ENCODE measurements at places on chromosomes 12 and 14.

GRCh38 chr14:74618078-74618952 lies 6.3 kb upstream of the LTBP2 start:
- DNase-seq = no peak

DNA sequence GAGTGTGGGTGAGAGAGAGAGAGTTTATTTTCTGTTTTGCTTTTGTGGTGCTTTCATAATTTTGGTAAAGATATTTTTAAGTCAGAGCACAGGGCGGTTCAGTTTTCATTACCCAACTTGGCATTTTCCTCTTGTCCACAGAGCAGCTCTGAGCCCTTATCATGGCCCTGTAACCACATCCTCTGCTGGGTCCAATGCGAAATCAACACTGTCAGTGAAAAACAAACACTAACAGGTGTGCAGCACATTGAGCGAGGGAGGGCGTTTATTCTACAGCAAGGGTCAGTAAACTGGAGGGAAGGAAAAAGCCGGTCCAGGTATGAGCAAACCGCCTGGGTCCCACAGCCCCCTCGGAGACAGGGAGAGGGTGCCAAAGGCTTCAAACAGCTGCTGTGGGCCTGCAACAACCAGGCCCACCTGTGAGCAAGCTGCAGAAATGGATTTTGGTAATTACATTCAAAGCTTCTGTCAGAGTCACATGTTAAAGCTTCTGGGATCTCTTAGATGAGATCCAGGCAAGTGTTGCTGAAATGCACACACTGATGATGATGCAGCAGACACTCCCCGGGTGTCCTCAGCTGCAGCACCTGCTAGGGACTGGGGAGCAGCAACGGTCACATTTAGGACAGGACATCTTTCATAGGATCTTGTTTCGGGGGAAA lies 132.7 kb upstream of the DYRK2 start:
- no peak for DNase-seq

DNA sequence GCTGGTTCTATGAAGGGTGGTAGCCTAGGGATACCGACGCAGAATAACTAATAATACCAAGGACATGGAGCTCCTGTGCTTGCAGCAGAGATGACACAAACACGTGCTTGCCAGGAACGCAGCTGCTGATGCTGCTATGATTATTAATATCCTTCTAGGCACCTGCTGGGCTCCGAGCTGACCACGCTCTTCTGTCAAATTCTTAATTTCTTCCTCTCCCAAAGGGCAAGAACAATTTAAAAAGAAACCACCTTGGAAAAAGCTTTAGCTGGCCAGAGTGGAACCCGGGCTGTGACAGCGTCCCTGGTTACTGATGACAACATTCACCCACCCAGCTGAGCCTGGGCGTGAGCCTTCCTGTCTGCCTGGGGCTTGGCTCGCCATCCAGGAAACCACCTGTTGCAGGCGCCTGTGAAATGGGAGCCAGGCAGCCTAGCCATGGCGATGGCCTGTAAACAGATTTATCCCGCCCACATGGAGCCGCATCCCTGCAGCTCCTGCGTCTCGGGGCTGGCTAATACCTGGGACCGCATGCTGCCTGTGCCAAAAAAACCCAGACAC lies 28.8 kb downstream of the CLMN start:
- DNase-seq = no peak

GRCh38 chr14:72751276-72752033 lies 142.4 kb downstream of the DPF3 start:
- no peak for DNase-seq

- no peak for DNase-seq
These were observed 15.9 kb downstream of the DYNC1H1 start for GRCh38 chr14:101980251-101980650.

DNA sequence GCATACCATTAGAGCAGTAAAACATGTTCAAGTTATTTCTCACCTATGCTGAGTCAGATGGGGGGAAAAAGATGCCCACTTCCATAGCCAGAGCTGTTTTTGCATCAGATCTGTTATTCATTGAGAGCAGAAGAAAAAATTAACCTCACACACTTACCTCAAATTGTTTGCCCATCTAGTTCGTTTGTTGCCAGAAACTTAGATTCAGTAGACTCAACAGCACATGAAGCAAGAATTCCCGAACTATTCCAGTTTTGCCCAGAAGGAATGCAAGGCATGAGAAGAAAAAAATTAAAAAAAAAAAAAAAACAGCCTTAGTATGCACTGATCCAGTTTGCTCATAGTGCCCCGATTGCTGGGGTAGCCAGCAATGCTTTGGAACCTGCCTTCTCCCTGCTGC lies 12.4 kb upstream of the DPF3 start:
- no peak for DNase-seq

DNA sequence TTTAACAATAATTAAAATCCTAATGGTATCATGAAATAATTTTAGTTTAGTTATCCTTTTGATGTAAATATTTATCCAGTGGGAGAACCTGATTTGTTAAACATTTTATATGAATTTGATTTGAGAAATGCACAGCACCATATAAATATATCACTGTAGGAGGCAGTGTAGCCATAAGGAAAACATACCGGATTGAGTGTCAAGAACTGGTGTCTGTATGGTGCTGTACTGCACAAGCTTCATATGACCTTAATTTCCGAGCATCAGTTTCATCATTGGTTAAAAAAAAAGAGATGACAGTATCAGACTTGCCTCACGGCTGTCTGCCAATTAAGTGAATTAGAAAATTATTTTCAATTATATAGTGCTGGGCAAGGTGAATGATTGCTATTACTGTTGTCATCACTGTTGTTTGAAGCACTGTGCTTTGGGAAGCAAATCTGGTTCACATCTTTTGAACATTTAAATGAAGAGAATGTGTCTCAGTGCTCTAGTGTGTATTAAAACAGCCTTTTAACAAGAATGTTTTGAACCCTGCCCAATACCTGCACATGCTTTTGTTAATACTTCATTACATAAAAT lies 72.1 kb downstream of the TMTC2 start:
- no peak for DNase-seq

- no peak for DNase-seq
These were observed 141.6 kb downstream of the KICS2 start for GRCh38 chr12:64080319-64081007.

DNA sequence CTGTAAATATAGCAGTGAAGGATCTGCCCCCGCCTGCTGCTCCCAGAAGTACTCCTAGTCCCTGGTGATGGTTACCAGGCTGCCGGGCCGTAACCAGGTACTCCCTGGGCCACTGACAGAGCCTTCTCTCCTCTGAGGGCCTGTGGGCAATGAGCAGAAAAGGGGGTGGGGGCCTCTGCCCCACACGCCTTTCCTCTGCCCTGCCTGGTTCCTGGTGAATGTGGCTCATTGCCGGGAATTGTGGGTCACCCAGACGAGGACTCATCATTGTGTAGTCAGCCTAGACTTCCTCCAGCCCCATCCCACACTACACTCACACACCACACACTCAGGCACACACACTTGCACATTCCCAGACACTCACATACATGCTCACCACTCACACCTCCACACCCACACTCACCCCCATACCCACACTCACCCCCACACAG lies 35.7 kb upstream of the ACTN1 start:
- no peak for DNase-seq

DNA sequence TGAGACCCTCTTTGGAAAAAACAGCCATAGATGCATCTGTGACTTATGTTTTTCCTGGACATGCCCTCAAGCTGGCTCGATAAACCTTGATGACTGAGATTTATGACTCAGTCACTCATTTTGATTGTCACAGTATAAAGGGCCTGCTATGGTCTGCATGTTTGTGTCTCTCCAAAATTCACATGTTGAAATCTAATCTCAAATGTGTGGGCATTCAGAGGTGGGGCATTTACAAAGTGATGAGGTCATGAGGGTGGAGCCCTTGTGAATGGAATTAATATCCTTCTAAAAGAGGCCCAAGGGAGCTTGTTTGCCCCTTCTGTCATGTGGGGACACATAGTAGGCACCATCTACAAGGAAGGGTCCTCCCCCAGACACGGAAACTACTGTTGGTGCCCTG lies 372.9 kb downstream of the APAF1 start:
- DNase-seq = no peak

GRCh38 chr14:93723001-93723400 lies 65.3 kb downstream of the PRIMA1 start:
- DNase-seq = no peak

DNA sequence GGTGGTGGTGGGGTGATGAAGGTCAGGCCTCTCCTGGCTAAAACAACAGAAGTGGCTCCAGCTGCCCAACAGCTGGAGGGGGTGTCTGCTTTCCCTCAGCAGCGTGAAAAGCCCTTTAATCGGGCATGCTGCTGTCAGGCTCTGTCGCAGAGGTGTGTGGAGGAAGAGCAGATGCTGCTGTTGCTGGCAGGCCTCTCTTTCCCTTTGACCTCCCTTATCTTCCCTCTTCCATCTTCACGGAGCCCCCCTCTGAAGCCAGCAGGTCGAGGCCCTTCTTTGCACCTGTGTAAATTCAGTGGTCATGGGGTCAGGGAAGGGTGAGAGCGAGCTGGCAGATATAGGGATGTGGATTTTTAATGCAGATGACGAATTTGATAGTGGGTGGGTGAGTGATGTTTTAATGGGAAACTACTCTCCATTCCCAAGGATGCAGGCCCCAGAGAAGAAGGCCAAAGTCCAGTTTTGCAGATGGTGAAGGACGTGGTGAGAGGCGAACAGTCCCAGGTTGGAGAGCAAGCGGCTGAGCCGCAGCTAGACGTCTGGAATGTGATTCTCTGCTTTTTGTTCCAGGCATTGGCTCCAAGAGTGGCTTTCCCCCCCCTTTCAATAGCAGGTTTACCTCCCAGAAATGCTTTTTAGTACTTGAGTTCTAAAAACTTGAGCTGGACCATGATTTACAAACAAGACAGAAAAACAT lies 64.0 kb downstream of the SMOC1 start:
- DNase-seq = no peak

GRCh38 chr14:90511795-90512328 lies 115.0 kb downstream of the CALM1 start:
- no peak for DNase-seq

DNA sequence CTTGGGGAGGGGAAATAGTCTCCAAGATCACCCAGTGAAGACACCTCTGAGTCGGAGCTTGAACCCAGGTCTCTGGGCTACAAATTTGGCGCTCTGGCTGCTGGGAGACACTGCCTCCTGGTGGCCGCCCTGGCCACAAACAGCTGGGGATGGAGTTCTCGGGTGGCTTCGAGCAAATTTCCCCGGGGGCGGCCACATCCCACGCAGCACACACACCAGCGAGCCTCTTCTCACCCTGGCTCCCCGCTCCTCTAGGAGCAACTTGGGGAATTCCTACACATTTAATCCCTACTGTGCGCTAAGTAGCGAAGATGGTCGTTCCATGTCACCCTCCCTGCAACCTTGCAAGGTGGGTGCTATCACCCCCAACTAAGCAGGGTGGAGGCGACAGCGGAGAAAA lies 66.2 kb upstream of the BEGAIN start:
- DNase-seq = peak; percentile 55

GRCh38 chr12:73362666-73363065 lies 1090.5 kb downstream of the TRHDE start:
- DNase-seq = no peak

- DNase-seq = no peak
These were observed 1.9 kb downstream of the RAD51AP1 start for GRCh38 chr12:4540638-4541037.

All from HEK293T (cell line).